Panc1 (cell line): ENCODE measurements at places on chromosomes 12 and 14. TPM values are rescaled to one million over a fixed set of nuclear protein-coding genes. Genes with fewer than 3 reads are reported as not detected.

VDR gene
- 3.0 TPM for total RNA-seq

RFX4 gene
- total RNA-seq = not detected

- DNase-seq = no peak
Measured at GRCh38 chr14:99703381-99703780, 19.3 kb downstream of the CYP46A1 start.

- no peak for DNase-seq
Measured at GRCh38 chr12:78929075-78929418, 64.5 kb downstream of the SYT1 start.

- no peak for DNase-seq
Measured at GRCh38 chr14:33742166-33742565, 208.7 kb downstream of the EGLN3 start.

- DNase-seq = no peak
Measured at GRCh38 chr14:23054000-23054811, 3.1 kb downstream of the CDH24 start.

AKAP3 gene
- total RNA-seq = 0.26 TPM

GRCh38 chr12:29563636-29564035 is 66.2 kb upstream of the OVCH1 start:
- DNase-seq = no peak

GRCh38 chr12:106645074-106645421 is 62.2 kb downstream of the RFX4 start:
- DNase-seq = no peak

BHLHE41 gene
- 147 TPM for total RNA-seq

DNA sequence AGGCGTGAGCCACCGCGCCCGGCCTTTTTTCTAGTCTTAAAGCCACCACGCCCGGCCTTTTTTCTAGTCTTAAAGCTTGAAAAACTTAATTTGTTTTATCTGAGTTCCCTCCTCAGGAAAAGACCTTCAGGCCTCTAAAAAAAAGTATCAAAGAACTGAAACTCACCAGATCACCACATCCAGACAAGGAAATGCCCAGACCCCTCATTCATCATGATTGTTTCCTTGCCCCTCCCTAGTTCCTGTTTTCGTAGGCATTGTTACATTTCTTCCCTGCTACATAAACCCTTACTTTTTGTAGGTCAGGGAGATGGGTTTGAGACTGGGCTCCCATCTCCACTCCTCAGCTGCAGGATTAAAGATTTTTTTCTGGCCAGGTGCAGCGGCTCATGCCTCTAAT is 21.1 kb upstream of the VWF start:
- DNase-seq = no peak

MAPK1IP1L gene
- 79.4 TPM for total RNA-seq

GRCh38 chr14:99073431-99073830 is 198.6 kb downstream of the BCL11B start:
- DNase-seq = no peak

SLC38A4 gene
- 2.5 TPM for total RNA-seq

DNA sequence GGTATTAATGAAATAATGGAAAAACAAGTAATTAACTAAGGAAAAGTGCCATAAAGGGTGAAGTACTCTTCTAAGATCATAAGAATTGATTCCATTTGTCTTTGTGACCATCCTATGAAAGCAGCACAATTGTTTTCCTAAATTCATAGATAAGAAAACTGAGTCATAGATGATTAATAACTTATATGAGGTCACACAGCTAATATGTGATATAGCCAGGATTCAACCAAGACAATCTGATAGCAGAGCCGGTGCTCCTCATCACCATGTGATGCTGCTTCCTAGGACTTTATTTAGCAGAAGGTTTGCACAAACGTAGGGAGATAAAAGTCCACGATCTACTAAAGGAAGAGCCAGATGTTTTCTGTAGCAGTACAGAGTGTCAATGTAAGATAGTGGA is 181.5 kb upstream of the SYT1 start:
- DNase-seq = no peak

GRCh38 chr14:65072937-65073336 is 29.4 kb downstream of the MAX start:
- no peak for DNase-seq

DNA sequence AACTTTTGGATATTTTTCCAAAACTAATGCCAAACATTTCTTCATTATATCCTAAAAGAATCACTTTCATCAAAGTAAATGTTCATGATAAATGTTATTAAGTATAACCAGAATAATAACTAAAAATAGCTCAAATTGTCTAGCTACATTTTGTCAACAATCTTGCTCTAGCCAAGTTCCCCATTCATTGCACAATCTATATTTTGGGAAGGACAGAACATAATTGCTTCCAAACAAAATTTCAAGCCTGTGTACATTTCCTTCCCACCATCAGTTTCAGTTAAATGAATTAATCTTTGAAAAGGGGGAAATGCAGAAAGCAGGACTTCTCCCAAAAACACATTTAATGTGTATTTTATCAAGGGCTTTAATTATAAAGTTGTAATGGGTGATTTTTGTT is 98.0 kb upstream of the PLEKHG7 start:
- no peak for DNase-seq

OR6S1 gene
- total RNA-seq = not detected

DNA sequence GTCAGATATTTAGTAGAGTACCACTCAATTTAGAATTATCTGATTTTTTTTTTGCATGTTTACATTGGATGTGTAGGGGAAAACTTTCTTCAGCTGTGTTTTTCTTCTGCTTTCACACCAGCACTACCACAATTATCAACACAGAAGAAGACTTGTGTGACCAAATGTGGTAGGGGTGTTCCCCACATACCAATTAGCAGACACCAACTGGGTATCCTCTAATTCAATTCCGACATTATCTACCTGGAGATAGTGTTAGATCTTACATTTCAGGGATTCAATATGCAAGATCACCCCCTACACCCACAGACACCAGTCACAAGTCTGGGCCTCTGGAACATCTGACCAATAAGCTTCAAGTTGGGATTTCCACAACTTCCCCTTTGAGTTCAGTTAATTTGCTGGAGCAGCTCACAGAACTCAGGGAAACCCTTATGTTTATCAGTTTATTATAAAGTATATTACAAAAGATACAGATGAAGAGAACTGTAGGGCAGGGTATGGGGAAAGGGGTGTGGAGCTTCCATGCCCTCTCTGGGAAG is 4.1 kb upstream of the KLRG1 start:
- no peak for DNase-seq

PLA2G1B gene
- total RNA-seq = 0.69 TPM

- no peak for DNase-seq
Measured at GRCh38 chr12:106774808-106775524, 484 bp downstream of the RIC8B start.

POTEG gene
- total RNA-seq = not detected

DNA sequence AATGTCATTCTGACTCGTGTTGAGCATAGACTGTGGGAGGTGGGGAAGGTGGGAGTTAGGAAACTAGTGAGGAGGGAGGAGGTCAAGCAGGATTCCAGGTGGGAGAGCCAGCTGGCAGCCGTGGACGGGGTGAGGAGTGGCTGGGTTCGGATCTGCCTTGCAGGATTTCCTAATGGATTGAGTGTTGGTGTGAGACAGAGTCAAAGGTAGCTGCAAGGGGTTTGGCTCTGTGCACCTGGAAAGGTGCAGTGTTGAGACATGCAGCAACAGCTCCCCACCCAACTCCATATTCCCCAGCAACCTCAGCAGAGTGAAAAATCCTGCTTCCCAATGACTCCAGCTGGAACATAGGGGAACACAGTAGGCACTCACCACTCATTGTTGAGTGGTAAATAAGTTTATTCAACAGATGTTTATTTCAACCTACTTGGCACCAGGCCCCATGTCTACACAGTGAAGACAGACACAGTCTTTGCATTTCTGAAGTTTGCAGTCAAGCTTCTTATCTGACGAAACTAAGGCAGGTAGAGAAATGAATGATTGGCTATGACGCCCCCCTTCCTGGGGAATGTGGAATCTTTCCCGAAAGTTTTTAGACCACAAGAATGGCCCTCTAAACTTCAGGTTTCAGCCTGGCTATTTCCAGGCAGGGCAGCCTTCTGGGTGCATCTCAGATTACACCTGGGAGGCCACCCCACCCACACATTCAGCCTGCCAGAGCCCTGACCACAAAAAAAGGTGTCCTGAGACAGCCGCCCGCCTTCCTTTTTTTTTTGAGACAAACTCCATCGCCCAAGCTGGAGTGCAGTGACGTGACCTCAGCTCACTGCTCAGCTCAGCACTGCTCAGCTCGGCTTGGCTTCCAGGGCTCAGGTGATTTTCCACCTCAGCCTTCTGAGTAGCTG is 37.9 kb upstream of the PLEKHG6 start:
- DNase-seq = no peak

DNA sequence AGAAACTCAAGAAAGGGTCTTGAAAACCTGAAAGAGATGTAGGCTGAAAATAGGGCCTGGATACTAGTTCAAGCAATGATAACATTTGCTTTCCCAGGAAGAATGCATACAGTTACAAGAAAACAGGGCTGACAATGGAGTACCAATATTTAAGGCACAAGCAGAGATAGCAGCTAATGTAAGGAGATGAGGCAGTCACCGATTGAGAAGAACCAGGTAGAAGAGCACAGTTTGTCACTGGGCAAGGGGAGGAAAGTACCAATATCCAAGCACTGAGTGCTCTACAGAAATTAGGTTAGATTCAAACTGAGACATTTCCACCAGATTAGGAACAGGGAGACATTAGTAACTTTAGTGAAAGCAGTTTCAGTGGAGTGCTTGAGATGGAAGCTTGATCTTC is 19.9 kb downstream of the RPS6KA5 start:
- no peak for DNase-seq

RNASE2 gene
- not detected for total RNA-seq

GSG1 gene
- total RNA-seq = not detected

- no peak for DNase-seq
Measured at GRCh38 chr12:57066245-57066644, 12.3 kb downstream of the NEMP1 start.

DNA sequence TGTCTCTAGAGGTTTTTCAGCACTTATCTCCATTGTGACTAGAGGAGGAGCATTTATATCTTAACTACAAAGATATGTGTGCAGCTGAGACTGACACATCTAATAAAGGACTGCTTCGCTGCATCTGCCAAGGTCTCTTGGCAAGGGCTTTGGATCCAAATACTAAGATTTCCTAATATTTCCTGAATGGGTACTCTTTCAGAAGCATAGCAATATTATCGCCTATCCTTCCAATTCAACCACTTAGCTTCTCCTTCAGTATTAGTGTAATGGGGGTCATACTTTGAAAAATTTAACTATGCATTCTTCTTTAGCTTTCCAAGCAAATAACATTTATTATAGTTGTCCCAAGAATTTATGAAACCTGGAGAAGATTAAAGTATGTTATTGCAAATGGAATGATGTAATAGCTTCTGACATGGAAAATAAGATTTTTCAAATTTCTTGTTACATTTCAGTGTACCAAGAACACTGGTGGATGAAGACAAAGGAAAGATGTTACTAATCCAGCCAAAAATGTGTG is 243.0 kb upstream of the PDE3A start:
- no peak for DNase-seq

DNA sequence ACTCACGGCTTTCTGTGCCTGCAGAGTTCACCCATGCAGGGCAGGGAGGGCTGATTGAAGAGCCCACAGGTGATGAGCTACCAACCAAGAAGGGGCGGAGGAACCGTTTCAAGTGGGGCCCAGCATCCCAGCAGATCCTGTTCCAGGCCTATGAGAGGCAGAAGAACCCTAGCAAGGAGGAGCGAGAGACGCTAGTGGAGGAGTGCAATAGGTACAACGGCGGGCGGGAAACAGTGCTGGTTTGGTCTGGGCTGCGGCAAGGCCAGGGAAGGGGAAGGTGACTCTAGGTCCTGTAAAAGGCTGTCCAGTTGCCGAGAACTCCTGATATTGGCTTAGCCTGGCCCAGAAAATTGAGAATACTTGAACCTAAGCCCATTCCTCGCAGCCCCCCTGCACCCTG is 15.2 kb downstream of the HNF1A start:
- no peak for DNase-seq

- DNase-seq = no peak
Measured at GRCh38 chr14:65867333-65867732, 454.8 kb downstream of the FUT8 start.

RDH16 gene
- 0.08 TPM for total RNA-seq

- DNase-seq = no peak
Measured at GRCh38 chr12:124774462-124775167, 89.0 kb downstream of the SCARB1 start.

- no peak for DNase-seq
Measured at GRCh38 chr14:105389976-105390848, 8.1 kb upstream of the TEX22 start.

TRIM9 gene
- total RNA-seq = 0.44 TPM

DNA sequence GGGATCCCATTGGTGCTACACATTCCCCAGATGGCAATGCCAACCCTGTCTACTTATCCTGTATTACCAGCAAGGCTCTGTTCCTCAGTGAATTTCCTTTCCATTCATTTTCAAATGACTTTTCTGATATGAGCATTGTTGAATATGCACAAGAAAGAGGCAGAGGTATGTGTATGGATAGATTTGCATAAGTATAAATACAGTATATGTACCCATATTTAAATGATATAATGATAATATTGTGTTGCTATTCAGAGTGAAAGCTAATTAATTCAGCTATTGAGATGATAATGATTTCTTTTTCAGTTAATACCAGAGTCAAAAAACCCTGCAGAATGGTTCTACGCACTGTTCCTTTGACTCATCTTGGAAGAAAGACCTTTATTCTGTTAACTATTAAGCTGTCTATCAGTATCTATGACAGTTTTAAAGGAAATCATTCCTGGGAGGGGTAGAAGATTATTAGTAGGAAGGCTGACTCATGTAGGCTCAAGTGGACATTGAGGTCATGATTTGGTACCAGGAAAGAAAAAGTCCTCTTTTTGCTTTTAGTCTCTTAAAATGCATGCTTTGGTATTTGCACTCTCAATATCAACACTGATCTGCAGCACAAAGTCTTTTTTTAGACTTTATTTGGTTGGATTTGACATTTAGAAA is 44.9 kb upstream of the GAS2L3 start:
- DNase-seq = no peak

GRCh38 chr12:65655074-65655493 is 169.2 kb upstream of the HMGA2 start:
- DNase-seq = no peak

KERA gene
- total RNA-seq = not detected

DNA sequence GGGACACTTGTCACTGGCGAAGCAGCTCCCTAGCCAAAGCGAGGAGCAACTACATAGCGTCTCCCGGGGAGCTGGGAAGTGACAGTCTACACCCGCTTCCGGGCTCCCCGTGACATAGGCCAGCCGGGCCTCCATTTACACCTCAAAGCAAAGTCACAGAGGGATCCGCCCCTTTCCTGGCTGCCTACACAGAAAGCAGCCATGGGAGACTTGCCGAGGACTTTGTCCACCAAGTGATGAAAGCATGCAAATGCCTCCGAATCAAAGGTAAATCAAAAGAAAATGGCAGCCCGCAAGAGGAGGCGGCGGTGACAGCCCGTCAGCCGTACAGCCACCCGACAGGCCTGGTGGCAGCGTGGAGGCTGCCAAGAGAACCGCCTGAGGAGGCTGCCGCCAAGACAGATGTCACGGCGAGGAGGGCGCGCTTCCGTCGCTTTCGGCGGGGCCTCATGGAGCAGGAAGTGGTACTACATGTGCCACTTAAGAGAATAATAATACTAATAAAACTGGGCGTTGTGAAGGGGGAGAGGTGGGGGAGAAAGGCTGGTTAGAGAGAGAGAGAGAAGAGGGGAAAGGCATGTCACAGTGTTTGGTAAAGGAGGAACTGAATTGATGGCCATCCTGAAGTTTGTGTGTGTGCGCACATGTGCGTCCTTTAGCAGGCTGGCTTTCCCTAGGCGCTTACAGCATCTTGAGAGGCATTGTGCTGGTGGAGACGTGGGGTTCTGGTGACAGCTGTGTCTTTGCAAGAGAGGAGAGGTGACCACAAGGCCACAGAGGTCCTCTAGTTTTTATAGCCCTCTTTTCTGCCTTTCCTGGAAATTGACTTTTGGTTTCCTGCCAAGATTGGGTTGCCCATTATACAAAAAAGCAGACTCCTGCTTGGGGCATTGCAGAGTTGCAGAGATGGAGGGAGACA is 661.7 kb downstream of the VRK1 start:
- DNase-seq = no peak
